ENCODE measurements at places on chromosomes 7 and 10.

- DNase-seq = no peak
Observed at GRCh38 chr10:130200179-130201042, 64.2 kb downstream of the GLRX3 start.

DNA sequence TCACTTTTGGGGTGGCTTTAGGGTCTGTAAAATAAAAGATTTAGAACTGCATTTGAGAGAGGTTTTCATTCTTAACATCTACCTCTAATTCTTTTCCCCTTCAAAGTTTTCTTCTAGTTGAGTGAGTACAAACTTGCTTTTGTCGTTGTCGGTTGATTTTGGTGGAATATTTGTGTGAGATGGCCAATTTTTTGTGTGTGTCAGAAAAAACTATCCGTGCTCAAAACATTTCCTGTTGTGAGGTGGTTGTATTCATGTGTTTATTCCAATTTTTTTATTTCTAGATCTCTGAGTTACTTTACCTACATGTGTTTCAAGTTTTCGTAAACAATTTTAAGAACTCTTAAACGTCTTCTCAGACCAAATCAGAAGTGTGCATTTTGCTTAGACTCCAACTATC, 1.6 kb downstream of the AHR start:
- DNase-seq = no peak

DNA sequence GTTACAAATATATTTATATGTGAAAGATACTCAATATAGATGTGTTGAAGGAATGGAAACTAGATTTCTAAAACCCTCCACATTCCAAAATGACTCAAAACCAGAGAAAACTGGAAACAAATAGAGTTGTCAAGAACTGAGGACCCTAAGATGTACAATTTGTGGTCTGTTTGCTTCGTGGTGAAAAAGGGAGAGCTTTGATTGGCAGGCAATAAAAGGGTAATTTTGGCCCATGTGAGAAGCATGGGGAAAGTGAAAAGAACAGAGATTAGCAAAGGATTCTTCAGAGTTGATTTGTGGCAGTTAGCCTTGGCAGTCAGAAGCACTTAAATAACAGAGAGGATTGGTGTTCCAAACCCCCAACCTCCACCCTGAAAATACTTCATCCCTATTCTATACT, 37.1 kb upstream of the DKK1 start:
- peak; percentile 80 for DNase-seq

DNA sequence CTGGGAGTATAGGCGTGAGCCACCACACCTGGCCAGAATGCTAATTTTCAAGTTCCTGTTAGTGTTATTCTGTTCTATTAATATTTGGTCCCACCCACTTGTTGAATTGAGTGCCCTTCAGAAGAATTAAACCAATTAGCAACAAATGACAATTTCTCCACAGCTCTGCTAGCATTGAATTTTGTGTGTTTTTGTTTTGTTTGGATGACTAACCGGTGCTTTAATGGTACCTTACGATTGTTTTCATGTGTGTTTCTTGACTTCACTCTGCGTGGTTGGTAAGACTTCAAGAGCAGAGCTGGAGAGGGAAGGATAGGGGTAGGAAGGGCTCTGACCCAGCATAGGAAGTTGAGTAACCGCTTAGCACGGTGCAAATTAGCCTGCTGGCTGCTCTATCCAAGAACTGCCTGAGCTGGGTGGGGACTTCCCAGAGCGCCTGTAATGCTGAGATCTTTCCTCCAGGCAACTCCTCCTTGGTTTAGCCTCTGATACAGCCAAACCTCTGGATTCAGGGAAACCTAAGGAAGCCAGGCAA, 4.6 kb downstream of the ARPC1B start:
- DNase-seq = peak; percentile 67

- no peak for DNase-seq
Observed at GRCh38 chr10:26430641-26431163, 7.4 kb upstream of the APBB1IP start.

GRCh38 chr10:5570007-5570655, 45.4 kb downstream of the CALML3 start:
- no peak for DNase-seq

DNA sequence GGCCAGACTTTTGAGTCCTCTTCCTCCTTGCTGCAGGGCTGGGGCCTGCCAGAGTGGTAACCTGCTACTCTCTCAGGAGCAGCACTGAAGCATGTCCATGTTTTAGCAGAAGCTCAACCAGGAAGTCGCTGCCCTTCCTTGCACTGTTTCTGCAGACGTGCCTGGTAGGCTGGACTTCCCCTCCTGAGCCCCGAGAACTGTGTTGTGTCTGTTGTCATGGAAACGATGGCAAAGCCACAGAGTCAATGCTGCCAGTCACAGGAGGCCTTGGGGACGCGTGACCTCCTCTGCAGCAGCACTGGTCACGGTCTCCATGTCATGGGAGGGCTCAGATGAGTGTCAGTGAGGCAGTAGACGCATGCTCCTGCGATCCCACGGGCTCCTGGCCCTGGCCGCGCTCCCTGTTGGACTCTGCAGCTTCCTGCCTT, 145.5 kb downstream of the FANK1 start:
- DNase-seq = peak; percentile 93

GRCh38 chr10:27717861-27718260, 27.8 kb downstream of the MKX start:
- DNase-seq = no peak

- no peak for DNase-seq
Observed at GRCh38 chr7:109879287-109879828, 1211.6 kb upstream of the LRRN3 start.

GRCh38 chr7:140774371-140774770, 77.9 kb downstream of the NDUFB2 start:
- no peak for DNase-seq

DNA sequence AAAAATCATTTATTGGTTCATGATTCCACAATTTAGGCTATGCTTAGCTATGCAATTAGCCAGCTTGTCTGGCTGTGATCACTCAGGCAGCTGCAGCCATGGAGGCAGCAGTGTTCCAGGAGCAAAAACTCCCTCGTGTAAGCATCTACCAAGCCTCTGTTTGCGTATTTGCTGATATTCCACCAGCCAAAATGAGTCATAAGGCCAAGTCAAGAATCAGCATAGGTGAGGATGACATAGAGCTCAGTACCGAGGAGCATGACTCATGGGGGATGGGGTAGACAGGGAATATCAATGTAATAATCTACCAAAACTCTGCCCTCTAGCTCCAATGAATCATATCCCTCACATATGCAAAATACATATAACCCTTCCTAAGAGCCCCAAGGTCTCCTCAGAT, 63.3 kb downstream of the IMMP2L start:
- no peak for DNase-seq

DNA sequence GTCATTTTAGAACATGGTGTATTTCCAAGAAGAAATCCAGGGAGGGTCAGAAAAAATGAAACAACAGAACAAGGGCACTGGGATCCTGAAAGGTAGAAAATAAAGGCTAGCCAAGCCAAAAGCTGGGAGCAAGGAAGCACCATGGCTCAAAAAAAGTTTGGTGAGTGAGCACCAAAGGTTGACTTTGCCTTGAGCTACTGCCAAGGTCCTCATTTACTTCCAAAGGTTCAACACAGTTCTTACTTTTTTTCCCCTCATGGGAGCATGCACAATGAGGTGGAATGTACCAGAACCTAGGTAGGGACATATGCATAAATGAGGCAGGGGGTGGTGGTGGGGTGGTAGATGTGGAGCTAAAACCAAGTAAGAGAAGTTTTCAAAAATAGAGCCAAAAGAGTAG, 182.8 kb downstream of the CPEB3 start:
- DNase-seq = no peak

DNA sequence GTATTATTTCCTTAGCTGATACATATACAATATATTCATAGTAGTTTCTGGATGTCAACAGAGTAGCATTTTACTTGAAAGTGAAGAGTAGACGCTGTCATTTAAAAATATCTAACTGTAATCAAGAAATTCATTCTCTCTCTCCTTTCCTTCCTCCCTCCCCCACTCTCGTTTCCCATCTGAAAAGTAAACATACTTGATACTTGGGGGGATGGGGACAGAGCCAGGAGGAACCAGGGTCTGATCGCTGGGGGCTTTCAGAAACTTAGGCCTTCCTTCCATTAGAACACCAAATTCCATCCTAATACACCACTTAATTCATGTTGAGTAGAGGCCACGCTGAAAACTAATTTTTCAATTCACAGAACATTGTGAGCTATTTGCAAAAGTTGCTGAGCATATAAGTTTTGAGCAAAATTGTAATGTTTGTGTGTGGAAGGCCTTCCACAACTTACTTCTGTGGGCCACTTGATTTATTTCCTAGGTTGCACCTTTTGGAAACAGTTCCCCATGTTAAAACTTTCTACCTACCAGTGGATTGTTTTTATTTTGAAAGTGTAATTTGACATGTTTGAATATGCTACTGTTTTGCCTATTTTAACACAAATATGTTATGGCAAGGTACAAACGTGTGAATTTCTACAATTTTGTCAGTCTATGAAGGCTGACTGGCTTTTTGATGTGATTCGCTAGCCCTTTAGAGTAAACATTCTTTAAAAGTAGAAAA, 35.2 kb downstream of the CNPY1 start:
- no peak for DNase-seq

DNA sequence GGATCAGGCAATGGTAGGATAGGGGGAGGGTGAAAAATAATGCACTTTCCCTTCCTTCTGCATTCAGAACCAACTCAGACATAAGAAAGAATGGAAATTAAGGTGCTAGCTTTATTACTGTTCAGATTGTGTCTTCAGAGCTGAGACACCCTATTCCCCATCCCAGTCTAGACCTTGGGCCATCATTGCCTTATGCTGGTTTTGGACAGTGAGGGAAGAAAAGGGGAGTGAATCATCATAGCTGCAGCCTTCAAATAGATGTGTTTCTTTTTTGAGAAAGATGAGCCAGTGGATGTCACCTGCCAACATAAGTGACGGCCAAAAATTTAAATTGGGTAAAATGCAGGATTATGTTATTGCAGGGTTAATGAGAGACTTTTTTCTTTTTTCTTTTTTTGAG, 27.0 kb upstream of the TOMM7 start:
- no peak for DNase-seq

GRCh38 chr7:26278770-26279169, 12.9 kb upstream of the SNX10 start:
- DNase-seq = no peak

DNA sequence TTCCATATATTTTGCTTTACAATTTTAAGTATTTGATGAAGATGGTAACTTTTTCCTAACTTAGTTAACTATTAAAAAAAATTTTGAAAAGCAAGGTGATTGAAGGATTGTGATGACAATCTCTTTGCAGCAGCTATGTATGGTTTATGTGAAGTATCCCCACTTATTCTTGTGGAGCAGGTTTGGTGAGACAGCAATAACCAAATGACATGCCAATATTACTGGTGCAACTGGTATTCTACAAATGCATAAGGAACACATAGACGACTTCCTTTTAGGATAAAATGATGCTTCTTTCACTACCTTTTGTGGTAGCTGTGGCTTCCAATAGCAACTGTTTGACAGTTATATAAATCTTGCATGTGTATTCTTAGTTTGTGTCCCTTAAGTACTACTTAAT, 465.3 kb downstream of the PLXDC2 start:
- no peak for DNase-seq

GRCh38 chr7:76225379-76225778, 23.7 kb downstream of the SRRM3 start:
- DNase-seq = no peak

GRCh38 chr7:27605689-27606269, 56.9 kb downstream of the HIBADH start:
- DNase-seq = no peak

- DNase-seq = no peak
Observed at GRCh38 chr10:24625778-24626177, 97.9 kb downstream of the ARHGAP21 start.

- DNase-seq = no peak
Observed at GRCh38 chr7:41130086-41130485, 572.8 kb downstream of the INHBA start.

- DNase-seq = no peak
Observed at GRCh38 chr10:45817912-45818311, 29.4 kb downstream of the AGAP4 start.

DNA sequence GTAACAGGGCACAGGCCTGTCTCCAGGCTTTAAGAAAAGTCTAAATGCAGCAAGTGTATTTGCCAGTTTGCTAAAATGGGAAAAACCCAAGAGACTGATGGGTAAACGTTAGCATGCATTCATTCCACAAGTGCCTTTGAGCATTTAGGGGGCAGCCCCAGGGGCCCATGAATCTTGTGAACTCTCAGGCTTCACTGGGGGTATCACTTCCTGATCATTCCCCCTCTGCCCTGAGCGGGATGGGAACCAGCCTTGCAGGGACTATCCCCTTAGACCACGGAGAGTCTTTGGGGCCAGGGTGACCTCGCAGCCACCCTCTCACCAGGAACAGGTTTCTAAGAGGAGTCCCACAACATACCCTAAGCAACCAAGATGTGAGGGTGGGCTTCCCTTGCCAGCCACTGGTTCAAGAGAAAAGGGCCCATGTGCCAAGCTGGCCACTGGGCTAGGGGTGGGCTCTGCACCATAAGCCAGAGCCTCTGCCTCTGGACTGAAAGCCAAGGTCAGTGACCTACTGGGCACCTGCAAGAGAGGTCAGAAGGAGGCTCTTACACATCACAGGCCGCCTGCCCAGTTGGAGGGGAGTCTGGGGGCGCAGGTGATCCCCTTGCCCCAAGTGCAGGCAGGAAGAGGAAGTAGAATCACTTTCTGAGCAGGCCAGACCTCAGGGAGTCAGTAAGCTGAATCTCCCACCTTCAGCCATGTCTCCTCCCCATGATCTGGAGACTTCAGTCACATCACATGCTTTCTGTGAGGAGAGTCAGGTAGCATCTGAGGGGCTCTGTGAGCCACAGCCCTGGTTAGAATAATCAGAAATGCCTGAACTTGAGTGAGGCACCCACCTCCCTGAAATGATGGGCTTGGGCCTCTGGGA, 75.0 kb downstream of the C10orf105 start:
- DNase-seq = no peak

- DNase-seq = no peak
Observed at GRCh38 chr7:130152493-130153210, 52.6 kb downstream of the TMEM209 start.

GRCh38 chr10:71522442-71523144, 125.9 kb downstream of the CDH23 start:
- DNase-seq = no peak

DNA sequence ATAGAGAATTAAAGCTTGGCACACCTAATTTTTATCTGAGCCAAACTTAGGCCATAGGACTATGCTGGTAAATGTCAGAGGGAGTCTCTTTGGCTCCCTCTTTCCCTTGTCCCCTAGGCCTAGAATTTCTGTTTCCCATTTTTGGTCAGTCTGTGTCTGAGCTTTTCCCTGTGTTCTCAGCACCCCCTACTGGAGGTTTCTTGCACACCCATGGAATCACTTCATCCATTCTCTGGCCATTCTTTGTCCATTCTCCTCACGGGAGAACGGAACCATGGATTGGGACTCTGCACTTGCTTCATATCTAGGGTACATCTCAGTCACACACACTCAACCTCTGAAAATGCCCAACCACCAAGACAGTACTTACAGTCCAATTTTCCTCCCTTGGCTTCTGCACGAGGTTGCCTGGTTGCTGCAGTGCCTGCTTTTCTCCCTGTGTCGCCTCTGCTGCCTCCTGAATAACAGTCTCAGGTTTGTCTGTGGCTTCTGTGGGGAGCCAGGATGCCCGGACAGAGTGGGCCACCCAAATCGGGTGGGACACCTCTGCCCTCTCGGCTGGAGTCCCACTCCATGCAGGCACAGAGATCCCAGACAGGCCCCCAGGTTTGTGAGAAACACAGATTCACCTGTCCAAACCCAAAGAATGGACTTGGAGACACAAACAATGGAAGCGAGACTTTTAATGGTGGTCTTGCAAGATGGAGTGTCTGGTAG, 35.1 kb upstream of the DNAH11 start:
- peak; percentile 35 for DNase-seq
